ENCODE measurements at places on chromosomes 7 and 10.
A peak's percentile ranks its signal among the peaks of the same experiment; 100 is the strongest.

GRCh38 chr7:604001-604883, 84.6 kb upstream of the PDGFA start:
- no peaks in the 10 kb centered on the region for H3K36me3 ChIP-seq
- no peaks in the 10 kb centered on the region for H3K4me1 ChIP-seq
- no peaks in the 10 kb centered on the region for H3K27me3 ChIP-seq
- DNase-seq: peak; percentile 45
- H3K27ac ChIP-seq: peak overlapping the region; percentile 53
- no peak overlapping the region for H3K4me3 ChIP-seq

GRCh38 chr7:139972029-139972428, 90.7 kb downstream of the PARP12 start:
- no peaks in the 10 kb centered on the region for H3K36me3 ChIP-seq
- H3K4me1 ChIP-seq: peaks cover 4% of the 10 kb centered on the region
- no peak for DNase-seq
- H3K27ac ChIP-seq: no peak overlapping the region

DNA sequence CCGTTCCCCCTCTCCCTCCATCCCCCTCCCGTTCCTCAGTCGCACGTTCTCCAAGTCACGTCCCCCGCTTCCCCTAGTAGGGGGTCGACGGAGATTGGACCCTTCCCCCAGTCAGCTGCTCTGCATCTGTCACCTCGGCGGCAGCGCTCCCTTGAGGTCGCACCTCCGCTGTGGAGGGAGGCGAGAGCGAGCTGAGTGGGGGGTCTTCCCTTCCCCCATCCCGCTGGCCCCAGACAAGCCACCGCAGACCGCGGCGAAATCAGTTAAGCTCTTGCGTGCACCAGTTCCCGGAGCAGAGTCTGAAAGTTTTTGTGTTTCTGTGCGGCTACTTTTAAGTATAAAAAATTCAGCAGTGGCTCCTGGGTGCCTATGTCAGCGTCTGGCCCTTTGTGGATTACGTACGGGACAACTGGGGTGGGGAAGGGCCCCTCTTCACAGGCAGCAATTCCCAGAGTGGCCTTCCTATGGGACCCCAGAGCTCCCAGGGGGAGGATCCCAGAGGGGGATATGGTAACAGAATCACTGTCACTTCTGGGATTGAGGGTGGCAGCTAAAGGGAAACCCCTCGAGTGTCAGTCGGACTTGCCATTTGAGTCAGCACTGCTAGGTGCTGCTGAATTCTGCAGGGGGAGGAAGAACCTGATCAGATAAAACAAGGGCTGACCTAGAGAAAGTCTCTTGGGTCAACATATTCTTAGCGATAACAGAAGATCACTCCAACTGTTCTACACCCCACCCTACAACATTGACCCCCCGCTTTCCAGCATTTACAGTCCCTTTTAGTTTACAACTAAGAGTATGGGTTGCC, 12.5 kb upstream of the DDIT4 start:
- H3K27me3 ChIP-seq: no peaks in the 10 kb centered on the region
- no peaks in the 10 kb centered on the region for H3K36me3 ChIP-seq
- DNase-seq: no peak
- H3K27ac ChIP-seq: peak overlapping the region; percentile 83
- peak overlapping the region; percentile 30 for H3K4me3 ChIP-seq
- H3K4me1 ChIP-seq: peaks cover 30% of the 10 kb centered on the region

DNA sequence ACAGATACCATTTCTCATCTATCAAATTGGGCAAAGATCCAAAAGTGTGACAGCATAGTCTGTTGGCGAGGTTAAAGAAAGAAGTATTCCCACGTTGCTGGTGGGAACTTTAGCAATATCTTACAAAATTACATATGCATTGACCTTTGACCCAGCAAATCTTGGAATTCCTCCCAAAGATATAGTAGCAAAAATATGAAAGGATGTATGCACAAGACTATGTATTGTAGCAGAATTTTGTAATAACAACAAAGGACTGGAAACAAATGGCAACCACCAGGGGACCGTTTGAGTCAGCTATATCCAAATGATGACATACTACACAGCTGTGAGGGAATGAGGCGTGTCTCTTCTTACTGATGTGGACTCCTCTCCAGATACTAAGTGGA, 50.2 kb downstream of the KCNH2 start:
- DNase-seq: no peak
- H3K27me3 ChIP-seq: no peaks in the 10 kb centered on the region
- no peak overlapping the region for H3K27ac ChIP-seq
- H3K4me3 ChIP-seq: no peak overlapping the region
- H3K4me1 ChIP-seq: no peaks in the 10 kb centered on the region
- H3K36me3 ChIP-seq: no peaks in the 10 kb centered on the region

DNA sequence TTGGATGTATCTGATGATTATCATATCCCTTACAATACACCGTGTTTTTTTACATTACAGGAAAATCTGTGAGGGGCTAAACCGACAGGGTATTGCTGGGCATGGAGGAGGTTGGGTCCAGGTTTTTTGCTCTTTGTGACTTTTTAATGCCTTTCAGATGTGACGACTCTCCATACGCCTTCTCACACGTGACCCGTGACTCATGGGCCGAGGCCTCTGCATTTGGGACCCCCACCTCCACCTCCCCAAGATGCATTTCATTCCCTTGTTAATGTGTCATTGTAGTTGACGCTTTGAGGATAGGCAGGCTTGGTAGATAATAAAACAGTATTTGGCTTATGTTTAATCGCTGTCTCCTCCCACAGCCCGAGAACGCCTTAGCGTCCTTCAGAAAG, 95.3 kb downstream of the CUX1 start:
- H3K4me1 ChIP-seq: no peaks in the 10 kb centered on the region
- H3K36me3 ChIP-seq: no peaks in the 10 kb centered on the region
- no peaks in the 10 kb centered on the region for H3K27me3 ChIP-seq
- no peak overlapping the region for H3K4me3 ChIP-seq
- H3K27ac ChIP-seq: no peak overlapping the region
- DNase-seq: no peak

DNA sequence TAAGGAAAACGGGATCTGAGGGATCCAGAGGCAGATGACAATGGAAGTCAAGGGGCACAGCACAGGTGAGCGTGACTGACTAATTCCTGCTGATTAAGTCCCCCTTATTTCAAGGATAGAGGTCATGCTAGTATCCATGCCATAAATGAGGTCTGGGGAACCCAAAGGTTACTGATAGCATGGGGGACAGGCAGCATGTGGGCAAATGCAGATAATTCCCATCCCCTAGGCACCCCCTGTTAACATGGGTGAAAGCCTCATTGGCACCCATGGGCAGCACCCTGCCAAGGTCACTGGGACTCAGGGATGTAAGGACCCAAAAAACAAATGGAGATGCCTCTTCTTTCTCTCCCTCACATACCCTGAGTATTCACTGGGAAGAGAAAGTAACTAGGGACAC, 139.7 kb downstream of the WDR11 start:
- H3K36me3 ChIP-seq: no peaks in the 10 kb centered on the region
- no peaks in the 10 kb centered on the region for H3K4me1 ChIP-seq
- no peak overlapping the region for H3K27ac ChIP-seq
- no peaks in the 10 kb centered on the region for H3K27me3 ChIP-seq

- H3K4me3 ChIP-seq: no peak overlapping the region
- H3K27ac ChIP-seq: peak overlapping the region; percentile 25
- no peaks in the 10 kb centered on the region for H3K36me3 ChIP-seq
These were observed 240.0 kb upstream of the IMMP2L start for GRCh38 chr7:111802194-111802772.

GRCh38 chr7:91814189-91814588, 66.3 kb downstream of the MTERF1 start:
- no peak for DNase-seq
- no peak overlapping the region for H3K27ac ChIP-seq
- H3K27me3 ChIP-seq: no peaks in the 10 kb centered on the region
- H3K4me1 ChIP-seq: no peaks in the 10 kb centered on the region
- H3K4me3 ChIP-seq: no peak overlapping the region
- H3K36me3 ChIP-seq: no peaks in the 10 kb centered on the region

DNA sequence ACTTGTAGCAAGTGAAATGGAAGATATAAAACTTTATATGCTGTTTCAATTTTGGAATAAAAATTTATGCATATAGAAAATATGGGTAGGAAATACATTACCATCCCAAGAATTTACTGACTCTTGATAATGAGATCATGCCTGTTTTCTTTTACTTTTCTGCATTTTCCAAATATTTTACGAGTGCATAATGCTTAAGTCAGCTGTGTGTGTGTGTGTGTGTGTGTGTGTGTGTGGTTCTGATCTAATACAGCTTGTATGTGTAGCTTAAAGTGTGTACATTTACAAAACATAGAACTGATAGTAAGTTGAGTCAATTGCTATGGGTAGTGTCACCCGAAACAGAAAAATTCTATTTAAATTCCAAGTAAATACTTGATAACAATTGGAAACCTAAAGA, 315.9 kb upstream of the LRRN3 start:
- no peaks in the 10 kb centered on the region for H3K27me3 ChIP-seq
- H3K4me1 ChIP-seq: no peaks in the 10 kb centered on the region
- H3K27ac ChIP-seq: no peak overlapping the region
- no peak for DNase-seq

DNA sequence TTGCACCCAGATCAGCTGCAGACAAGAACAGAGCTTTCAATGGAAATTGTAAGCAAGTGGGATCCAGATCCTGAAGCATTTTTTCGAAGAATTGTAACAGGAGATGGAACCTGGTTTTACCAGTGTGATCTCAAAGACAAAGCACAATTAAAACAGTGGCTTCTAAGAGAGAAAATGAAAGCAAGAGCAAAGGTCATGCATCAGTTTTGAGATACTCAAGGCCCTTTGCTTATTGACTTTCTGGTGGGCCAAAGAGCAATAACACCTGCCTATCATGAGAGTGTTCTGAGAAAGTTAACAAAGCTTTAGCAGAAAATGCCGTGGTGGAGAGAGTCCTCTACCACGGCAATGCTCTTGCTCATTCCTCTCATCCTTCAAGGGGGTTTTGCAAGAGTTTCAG, 194.8 kb downstream of the TMEM178B start:
- no peak overlapping the region for H3K27ac ChIP-seq
- H3K36me3 ChIP-seq: no peaks in the 10 kb centered on the region
- H3K4me1 ChIP-seq: no peaks in the 10 kb centered on the region
- no peaks in the 10 kb centered on the region for H3K27me3 ChIP-seq
- no peak for DNase-seq
- no peak overlapping the region for H3K4me3 ChIP-seq

DNA sequence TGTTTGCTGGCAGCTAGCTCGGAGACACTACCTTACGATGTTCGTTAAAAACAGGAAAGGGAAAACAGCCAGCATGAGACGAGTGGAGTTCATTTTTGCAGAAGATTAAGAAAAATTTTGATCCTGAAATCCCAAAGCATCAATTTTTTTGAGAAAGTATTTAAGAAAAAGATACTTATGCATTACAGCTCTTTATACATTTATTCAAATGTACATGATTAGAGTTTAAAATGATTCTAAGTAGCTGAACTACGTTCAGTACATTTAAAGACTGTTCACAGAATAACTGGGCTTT, 34.7 kb downstream of the CNPY1 start:
- H3K4me1 ChIP-seq: no peaks in the 10 kb centered on the region
- H3K36me3 ChIP-seq: no peaks in the 10 kb centered on the region
- H3K27ac ChIP-seq: no peak overlapping the region
- no peak overlapping the region for H3K4me3 ChIP-seq
- H3K27me3 ChIP-seq: peaks cover 51% of the 10 kb centered on the region
- no peak for DNase-seq

DNA sequence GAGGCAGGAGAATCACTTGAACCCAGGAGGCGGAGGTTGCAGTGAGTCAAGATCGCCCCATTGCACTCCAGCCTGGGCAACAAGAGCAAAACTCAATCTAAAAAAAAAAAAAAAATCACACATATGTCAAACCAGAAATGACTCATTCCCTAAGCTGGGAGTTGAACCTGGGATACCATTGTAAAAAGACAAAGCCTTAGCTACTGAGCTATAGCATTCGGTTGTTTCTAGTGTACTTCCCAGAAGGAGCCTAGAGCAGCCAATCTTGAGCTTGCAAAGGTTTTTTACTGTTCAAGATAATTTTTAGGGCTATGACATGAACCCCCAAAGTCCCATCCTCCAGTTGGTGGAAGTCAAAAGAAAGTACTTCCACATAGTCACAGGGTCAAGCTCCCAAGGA, 87.9 kb downstream of the ZNF467 start:
- no peaks in the 10 kb centered on the region for H3K27me3 ChIP-seq
- no peak overlapping the region for H3K4me3 ChIP-seq
- no peak for DNase-seq
- H3K4me1 ChIP-seq: no peaks in the 10 kb centered on the region
- H3K36me3 ChIP-seq: no peaks in the 10 kb centered on the region

GRCh38 chr10:98006266-98006665, 24.2 kb downstream of the CRTAC1 start:
- DNase-seq: no peak
- peaks cover 2% of the 10 kb centered on the region for H3K27me3 ChIP-seq
- H3K4me3 ChIP-seq: no peak overlapping the region
- H3K36me3 ChIP-seq: no peaks in the 10 kb centered on the region
- H3K4me1 ChIP-seq: no peaks in the 10 kb centered on the region

- no peaks in the 10 kb centered on the region for H3K36me3 ChIP-seq
- no peak overlapping the region for H3K27ac ChIP-seq
- no peak for DNase-seq
These were observed 169.9 kb upstream of the ASAH2 start for GRCh38 chr10:50421026-50421719.

- no peaks in the 10 kb centered on the region for H3K4me1 ChIP-seq
- H3K27ac ChIP-seq: no peak overlapping the region
- DNase-seq: no peak
- no peaks in the 10 kb centered on the region for H3K27me3 ChIP-seq
- H3K4me3 ChIP-seq: no peak overlapping the region
These were observed 1192.5 kb downstream of the NXPH1 start for GRCh38 chr7:9625953-9626352.

DNA sequence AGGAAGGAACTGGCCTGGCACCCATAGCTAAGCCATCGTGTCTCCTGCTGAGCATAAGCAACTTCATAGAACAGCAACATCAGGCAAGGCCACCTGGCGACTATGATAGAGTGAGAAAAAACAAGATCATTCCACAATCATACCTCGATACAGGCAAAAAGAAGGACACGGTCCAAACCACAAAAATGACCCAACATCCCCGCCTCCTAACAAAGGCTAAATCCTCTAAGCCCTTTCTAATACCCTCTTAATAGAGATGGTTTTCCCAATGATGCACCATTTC, 40.2 kb upstream of the SVOPL start:
- no peaks in the 10 kb centered on the region for H3K27me3 ChIP-seq
- H3K27ac ChIP-seq: no peak overlapping the region
- no peaks in the 10 kb centered on the region for H3K36me3 ChIP-seq
- H3K4me3 ChIP-seq: no peak overlapping the region
- no peak for DNase-seq

DNA sequence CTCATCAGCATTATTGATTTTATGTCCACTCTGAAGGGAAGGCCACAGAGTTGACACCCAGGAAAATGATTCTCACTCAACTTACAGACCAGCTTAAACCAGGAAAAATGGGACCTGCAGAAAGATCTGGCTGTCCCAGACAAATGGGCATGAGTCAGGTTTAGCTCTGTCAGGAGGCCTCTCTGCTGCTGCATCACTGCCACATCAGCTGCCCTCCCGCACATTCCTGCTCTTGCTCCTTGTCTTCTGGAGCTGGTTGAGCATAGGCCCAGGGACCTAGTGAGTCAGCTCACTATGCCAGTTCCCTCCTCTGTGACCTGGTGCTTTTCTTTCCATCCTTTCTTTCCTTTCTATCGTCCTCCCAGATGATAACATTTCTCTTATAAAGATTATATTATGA, 18.8 kb upstream of the SMNDC1 start:
- no peak overlapping the region for H3K4me3 ChIP-seq

- no peak overlapping the region for H3K4me3 ChIP-seq
- peaks cover 4% of the 10 kb centered on the region for H3K36me3 ChIP-seq
- no peak for DNase-seq
- H3K27ac ChIP-seq: peak overlapping the region; percentile 98
- no peaks in the 10 kb centered on the region for H3K4me1 ChIP-seq
These were observed 4.8 kb downstream of the KLF6 start for GRCh38 chr10:3780021-3780770.

- H3K27ac ChIP-seq: no peak overlapping the region
- no peaks in the 10 kb centered on the region for H3K27me3 ChIP-seq
- no peaks in the 10 kb centered on the region for H3K36me3 ChIP-seq
These were observed 427.8 kb upstream of the LRGUK start for GRCh38 chr7:133699386-133699785.
